ENCODE measurements at places on chromosomes 7 and 10.

GRCh38 chr7:140284062-140284461 lies 107.3 kb upstream of the KDM7A start:
- no peak for DNase-seq

DNA sequence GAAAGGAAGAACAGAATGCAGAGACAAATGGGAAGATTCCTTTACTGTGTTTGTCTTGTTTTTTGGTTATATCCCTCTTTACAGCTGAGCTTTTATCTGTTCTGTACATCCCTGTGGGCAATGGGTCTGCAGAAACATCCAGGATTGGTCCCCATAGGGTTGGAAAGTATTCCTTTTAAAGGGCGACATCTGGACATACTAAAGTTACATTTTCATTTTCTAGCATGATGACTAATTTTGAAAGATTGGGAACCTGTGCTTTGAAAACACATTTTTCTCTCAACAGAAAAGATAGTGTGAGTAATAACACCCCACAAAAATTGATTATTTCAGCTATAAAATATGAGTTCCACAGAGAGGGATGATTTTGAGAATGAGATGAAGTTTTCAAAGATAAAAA lies 435.8 kb downstream of the GPAM start:
- no peak for DNase-seq

GRCh38 chr10:112919721-112920120 lies 30.3 kb upstream of the TCF7L2 start:
- no peak for DNase-seq

DNA sequence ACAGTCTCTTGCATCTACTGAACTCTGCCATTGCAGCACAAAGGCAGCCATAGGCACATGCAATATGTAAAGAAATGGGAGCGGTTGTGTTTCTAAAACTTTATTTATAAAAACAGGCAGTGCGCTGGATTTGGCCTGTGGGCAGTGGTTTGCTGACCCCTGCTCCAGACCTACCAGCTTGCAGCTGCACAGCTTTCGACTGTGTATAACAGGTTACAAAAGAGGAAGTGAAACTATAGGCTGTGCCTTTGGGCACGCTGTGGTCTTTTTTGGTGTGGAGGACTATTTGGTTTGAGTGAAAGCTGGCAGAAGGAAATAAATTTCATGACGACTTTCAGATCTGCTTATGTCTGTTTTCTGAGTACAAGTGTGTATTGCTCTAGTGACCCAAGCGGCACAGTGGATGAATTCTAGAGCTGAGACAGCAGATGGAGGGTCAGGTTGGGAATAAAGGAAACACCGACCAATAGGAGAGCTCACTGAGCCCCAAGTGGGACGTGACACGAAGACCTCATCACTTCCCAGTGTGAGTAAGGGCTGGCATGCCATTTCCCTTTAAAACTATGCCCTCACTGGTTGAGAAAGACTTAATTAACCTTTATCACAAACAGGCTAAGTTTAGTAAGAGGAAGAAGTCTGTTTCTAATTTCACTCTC lies 152.7 kb downstream of the ANK3 start:
- peak; percentile 67 for DNase-seq

- DNase-seq, result peak; percentile 98
These were observed at the start of gene ZYX for GRCh38 chr7:143380646-143381426. Gene ZYX (plus strand): TSS chr7:143381345. CDS start chr7:143381572, 227 bp downstream.

- no peak for DNase-seq
These were observed 5.2 kb downstream of the SFMBT2 start for GRCh38 chr10:7405637-7406036.

DNA sequence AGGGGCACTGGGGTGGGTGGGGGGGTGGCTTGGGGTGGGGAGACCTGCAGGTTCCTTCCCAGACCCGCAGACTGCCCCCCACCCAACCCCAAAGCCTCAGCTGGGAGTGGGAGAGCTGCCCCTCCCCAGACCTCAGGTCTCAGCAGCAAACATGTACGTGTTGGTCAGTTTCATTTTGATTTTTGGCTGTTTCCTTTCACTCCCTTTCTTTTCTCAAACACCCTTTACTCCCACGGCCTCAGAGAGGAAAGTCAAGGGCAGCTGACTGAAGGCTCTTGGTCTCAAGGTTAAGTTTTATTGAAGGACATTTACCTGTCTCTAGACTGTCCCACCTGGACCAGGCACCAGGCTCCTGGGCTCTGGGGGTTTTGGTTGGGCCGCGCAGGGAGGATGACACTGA lies 34.1 kb upstream of the HSPB1 start:
- DNase-seq, result no peak

DNA sequence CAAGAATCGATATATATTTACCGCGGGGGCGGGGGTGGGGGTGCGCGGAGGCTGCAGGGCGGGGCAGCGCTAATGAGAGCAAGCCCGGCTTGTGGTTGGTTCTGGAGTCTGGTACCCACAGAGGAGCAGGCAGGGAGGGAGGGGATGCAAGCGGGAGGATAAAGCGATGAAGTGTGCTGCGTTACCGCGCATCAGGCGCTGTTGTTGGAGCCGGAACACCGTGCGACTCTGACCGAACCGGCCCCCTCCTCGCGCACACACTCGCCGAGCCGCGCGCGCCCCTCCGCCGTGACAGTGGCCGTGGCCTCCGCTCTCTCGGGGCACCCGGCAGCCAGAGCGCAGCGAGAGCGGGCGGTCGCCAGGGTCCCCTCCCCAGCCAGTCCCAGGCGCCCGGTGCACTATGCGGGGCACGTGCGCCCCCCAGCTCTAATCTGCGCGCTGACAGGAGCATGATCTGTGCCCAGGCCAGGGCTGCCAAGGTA lies at the start of gene HECW1:
TSS of gene HECW1 (plus strand) at position 189 of the 482 bp plus-strand sequence. CDS start 131,259 bp downstream, outside the sequence.
- DNase-seq, result no peak

DNA sequence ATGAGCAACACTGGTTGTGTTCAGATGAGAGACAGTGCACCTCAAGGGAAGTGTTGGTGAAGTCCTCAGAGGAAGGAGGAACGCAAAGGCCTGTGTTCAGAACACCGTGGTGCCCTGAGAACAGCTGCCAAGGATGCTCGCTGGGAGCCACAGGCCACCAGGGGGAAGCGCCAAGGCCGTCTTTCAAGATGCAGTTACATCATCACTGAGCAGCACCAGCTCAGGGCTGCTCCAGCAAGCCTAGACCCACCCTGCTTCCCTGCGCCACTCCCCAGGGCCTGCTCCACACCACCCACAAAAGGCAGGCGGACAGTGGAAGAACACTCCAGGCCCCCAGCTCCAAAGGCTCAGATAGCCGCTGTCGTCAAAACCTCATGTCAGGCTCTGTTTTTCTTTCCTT lies 378.8 kb downstream of the DPP6 start:
- DNase-seq, result no peak

- DNase-seq, result no peak
These were observed 360.8 kb downstream of the CRPPA start for GRCh38 chr7:16060502-16060901.

GRCh38 chr10:121600611-121601010 lies 2.4 kb upstream of the FGFR2 start:
- no peak for DNase-seq

GRCh38 chr7:98463837-98464557 lies 63.1 kb upstream of the BAIAP2L1 start:
- DNase-seq, result no peak

DNA sequence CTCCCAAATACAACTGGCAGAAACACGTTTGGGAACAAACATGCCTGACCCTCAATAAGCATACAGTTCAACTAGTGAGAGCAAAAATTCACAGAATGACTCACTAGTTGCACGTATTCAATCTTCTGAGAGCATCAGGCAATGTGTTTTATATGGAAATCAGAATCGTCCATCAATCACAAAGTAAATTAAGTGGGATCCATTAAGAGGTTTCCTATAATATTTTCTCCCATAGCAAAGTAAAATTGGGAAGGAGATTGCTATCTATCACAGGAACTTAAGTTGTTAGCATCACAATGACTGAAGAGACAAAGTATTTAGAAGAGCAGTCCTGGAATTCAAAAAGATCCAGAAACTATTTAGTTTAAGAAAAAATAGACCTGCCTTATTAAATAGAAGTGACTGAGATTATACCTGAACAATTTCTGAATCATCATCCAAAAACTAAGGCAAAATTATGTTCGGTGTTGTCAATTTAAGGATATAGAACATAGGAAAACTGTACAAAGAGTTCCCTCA lies 28.3 kb downstream of the INHBA start:
- no peak for DNase-seq

GRCh38 chr7:99631295-99632109 lies 14.8 kb downstream of the ZSCAN25 start:
- no peak for DNase-seq

GRCh38 chr10:98778277-98778759 lies 331.6 kb upstream of the HPS1 start:
- DNase-seq, result no peak

DNA sequence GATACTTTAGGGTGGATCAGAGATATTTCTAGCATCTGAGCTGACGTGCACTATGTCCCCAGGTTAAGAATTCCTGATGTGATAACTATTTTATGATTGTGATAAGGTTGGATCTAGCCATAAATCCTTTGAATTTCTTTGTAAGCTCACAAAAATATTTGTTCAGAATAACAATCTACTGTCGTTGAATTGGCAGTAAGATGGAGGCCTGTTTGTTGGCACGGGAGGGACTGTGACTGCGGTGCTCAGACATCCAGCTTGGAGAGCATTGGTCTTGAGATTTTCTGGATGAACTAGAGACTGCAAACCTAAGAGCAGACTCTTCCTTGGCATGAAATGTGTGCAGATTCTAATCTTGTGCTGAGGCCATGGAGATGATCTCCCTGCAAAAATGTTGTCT lies 131.1 kb downstream of the LRRC4 start:
- no peak for DNase-seq

DNA sequence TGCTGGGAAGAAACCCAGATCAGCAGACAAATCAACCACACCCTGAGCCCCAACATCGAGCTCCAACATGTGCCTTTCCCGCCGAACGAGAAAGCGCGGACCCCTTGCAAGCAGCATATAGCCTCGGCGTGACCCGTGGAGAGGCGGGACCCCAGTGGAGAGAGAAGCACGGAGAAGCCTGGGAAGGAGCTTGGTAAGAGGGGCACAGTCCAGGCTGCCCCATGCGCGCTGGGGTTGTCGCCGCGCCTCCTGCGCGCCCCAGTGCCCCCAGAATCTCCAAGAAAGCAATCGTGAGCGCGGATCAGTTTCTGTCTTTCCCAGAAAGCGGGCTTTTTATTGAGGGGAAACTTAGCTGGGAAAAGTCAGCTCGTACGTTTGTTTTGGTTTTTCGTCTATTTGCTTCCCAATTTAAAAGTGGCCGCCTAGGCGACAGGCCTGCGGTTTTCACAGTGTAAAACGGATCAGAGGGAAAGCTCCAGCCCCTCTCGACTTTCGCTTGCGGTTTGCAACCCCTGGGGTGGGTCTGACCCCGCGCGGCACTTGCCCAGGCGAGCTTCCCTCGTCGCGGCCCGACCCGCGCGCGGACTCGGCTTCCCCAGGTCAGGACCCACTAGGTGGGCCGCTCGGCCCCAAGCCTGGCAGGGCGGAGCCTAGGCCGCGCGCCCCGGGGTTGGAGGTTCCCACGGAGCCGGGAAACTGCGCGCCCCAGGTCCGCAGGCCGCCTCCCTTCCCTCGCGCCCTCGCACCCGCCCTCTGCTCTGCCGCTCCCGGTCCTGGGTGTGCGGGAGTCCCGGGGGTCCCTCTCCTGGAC lies 31.1 kb downstream of the SKIDA1 start:
- peak; percentile 65 for DNase-seq

DNA sequence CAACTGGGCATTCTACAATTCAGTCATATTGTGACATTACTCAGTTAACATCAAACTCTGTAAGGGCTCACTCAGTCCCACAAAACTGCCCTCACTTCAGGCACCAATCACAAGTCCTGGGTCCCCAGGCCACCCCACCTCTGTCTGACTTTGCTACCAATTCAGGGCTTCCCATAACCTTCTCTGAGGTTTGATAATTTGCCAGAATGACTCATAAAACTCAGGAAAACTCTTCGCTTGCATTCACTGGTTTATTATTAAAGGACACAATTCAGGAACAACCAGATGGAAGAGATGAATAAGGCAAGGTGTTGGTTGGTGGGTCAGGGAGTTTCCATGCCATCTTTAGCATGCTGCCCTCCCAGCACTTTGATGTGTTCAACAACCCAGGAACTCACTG lies 41.3 kb downstream of the AVL9 start:
- DNase-seq, result no peak

DNA sequence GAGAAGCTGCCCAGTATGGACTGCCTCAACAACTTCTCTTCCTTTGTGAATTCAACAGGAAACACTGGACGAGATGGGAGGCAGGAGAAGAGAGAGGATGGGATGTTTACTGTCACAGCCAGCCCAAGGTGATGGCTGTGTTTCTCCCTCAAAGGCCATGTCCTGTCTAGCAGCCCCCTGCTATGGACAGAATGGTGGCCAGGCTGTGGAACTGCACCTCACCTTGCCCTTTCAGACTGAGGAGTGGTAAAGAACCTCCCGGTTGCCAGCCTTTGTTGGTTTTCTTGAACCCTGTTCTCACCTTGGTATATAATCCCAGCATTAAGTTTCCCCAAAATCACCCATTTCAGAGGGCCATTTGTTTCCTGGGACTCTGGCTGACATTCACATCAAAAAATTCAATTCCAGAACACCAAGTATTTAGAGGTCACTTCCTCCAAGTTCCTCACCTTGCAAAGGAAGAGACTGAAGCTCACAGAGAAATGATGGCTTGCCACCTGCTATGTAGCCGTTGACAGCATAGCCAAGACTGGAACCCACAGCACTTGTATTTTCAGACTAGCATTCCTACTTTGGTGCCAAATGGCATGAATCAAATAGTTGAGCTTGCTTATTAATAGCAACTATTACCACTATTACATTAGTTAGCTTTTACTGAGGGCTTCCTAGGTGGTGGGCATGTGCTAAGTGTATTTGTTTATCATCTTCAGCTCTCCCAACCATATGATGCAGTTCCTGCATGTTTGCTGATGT lies 224.0 kb upstream of the GRB10 start:
- DNase-seq, result no peak

GRCh38 chr7:54253036-54253373 lies 289.2 kb upstream of the VSTM2A start:
- no peak for DNase-seq

DNA sequence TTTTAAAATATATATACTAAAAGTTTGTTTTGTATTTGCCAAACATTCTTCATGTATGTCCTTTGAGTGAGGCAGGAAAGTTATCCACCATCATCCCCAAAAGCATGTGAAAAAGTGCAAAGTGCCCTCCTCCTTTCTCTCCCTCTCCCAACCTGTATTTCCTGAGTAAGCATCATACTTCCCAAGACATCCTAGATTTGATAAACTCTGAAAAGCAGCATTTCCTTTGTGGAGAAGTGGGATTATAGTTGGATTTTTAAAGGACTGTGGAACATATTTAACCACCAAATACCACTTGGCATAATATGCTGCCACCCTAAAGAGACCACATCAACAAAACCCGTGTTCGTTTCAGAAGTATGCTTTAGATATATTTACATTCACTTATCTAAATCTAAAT lies 36.9 kb downstream of the NET1 start:
- no peak for DNase-seq

GRCh38 chr10:126654579-126654978 lies 15.9 kb downstream of the C10orf90 start:
- no peak for DNase-seq

DNA sequence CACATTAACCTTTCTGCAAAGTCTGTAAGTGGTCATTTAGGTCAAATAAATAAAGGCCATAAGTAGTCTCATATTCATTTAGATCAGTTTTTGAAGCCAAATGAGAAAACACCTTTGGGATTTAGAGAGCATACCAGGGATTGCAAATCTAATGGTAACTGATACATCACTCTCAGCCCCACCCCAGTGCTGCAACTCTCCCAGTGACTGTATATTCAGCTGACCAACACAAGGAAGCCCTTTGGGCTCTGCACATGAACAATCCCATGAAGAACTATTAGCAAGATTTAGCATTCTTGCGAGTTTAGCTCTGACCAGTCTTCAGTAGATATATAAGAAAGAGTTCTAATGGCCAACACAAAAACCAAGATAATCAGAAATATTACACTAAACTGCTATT lies 252.3 kb downstream of the CSTF2T start:
- no peak for DNase-seq

GRCh38 chr7:121833991-121834390 lies 39.0 kb upstream of the PTPRZ1 start:
- no peak for DNase-seq

Data from tibial artery (tissue), 4 donors.